NCI-H2029 treated with DMSO at 0.1 percent for 48 hours (cell line): ENCODE measurements at places on chromosomes 5 and 9.

GRCh38 chr5:148176480-148176879, 8.1 kb downstream of the SPINK14 start:
- no peak for DNase-seq

GRCh38 chr5:54793468-54794134, 191.8 kb downstream of the ESM1 start:
- no peak for DNase-seq

DNA sequence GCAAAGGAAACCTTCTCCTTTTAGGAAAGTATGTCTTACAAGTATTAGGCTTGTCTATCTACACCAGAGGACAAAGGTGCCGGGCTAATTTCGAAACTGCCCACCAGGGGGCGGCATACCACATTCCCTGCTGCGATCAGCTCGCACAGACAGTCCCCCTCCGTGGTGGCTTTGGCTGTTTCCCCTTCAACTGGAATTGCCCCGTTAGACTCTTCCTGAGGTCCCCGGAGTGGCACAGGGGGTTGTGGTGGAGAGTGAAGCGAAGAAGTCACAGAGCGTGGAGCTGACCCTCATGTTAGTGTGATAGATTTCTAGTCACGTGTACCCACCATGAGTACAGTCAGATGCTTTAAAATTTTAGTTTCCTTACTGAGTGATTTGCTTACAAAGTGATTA, 17.5 kb downstream of the PTTG1 start:
- peak; percentile 55 for DNase-seq

GRCh38 chr9:128428644-128429512, 8.2 kb downstream of the CERCAM start:
- no peak for DNase-seq

- DNase-seq = no peak
Observed at GRCh38 chr5:92554447-92555085, 1026.5 kb downstream of the NR2F1-AS1 start.

GRCh38 chr9:111356481-111357244, 26.6 kb upstream of the OR2K2 start:
- DNase-seq = no peak

GRCh38 chr9:36748322-36748899, 175.7 kb downstream of the MELK start:
- DNase-seq = no peak

DNA sequence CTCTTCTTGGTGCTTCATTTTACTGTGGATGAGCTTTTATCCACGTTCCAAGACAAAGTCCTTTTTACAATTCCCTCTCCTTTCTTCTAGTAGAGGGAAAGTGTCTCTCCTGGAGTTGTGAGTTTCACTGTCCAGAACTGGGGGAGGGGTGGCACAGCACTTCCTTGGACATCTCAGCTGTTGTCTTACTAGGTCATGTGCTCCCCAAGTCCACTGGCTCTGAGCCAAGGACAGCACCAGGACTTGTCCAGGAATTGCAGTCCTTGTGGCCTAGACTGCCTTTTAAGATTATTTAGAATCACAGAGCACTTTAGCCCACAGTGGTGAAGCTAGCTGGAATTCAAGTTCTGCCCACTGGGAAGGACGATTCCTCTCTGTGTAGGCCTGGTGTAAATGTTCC, 700.2 kb upstream of the PTPRD start:
- no peak for DNase-seq

GRCh38 chr5:158707534-158707933, 392.2 kb downstream of the EBF1 start:
- DNase-seq = no peak

DNA sequence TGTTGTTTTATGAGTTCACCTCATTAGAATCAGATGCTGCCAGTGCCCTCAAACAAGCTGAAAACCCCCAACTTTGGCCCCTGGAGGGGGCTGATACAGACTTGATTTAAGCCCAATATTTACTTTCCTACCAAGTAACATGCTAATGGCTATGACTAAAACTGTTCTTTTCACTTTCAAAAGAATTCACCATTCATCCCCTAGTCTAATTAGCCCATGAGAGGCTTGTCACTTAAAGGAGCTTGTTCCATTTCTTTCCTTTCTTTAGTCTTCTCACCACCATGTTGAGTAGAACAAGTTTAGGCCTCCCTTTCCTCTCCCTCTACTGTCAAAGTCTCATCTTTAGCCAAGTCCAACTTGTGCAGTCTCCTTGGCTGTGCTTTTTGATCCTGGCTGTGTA, 50.4 kb downstream of the EPB41L4B start:
- DNase-seq = no peak

- no peak for DNase-seq
Observed at GRCh38 chr5:133554279-133554678, 58.1 kb downstream of the FSTL4 start.

DNA sequence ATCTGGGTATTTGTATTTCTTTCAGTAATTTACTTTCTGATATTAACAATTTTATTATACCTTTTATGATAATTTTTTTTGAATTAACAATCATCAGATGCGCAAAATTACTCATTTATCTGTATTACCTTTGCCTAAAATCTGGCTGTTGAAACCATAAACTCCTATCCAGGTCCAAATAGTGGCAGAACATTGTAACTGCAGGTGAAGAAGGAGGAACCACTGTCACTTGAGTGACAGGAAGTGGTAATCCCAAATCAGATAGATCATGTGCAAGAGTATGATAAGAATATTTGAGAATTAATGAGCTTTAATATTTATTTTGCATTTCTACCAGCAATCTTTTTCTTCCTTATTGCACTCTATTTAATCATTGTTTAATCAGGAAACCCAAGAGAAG, 139.3 kb upstream of the TLE4 start:
- DNase-seq = no peak

- DNase-seq = no peak
Observed at GRCh38 chr9:122562134-122562760, 9.3 kb downstream of the OR1N2 start.

- no peak for DNase-seq
Observed at GRCh38 chr5:124935065-124935464, 188.6 kb upstream of the ZNF608 start.

DNA sequence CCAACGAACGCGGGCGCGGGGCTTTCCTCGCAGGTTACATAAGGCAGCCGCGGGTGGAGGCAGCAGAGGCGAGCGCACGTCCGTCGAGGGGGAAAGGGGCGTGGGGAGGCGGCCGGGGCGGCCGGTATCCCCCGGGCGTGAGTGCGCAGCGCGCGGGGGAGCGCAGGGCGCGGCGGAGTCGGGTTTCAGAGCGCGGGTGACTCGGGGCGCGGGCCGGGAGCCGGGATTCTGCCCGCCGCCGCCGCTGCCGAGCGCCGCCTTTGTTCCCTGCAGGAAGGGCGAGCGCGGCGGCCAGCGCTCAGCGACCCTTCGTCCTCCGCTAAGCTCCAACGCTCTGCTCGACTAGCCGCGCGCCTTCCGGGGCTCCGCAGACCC, at the start of gene COL15A1:
Gene COL15A1 (plus strand): TSS at position 226 of the 375 bp plus-strand sequence. CDS start 155 bp downstream, outside the sequence.
- DNase-seq = no peak

- DNase-seq = no peak
Observed at GRCh38 chr9:16960084-16960483, 89.6 kb upstream of the BNC2 start.

GRCh38 chr9:106883030-106883429, 20.1 kb downstream of the ZNF462 start:
- no peak for DNase-seq

GRCh38 chr5:80139466-80139972, 104.4 kb downstream of the THBS4 start:
- DNase-seq = no peak

DNA sequence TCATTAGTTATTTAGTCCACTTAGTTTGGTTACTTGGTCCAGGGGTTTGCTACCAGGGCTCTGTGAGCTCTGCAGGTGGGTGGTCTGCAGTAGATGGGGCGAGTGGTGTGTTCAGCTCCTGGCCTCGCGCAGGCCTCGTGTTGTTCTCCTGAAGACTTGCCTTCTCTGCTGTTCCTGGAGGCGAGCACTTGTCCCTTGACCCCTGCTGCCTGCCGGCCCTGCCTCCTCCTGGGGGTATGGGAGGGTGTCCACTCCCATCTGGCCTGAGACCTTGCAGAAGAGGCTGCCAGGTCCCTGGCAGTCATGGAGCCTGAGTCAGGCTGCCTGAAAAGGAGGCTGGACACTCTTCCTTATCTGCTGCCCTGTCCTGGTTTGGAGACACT, 137.0 kb downstream of the CACNA1B start:
- DNase-seq = no peak

- DNase-seq = no peak
Observed at GRCh38 chr9:70040376-70040903, 3.2 kb upstream of the MAMDC2 start.

GRCh38 chr5:155258161-155258560, 244.6 kb downstream of the KIF4B start:
- no peak for DNase-seq

GRCh38 chr5:74199005-74199404, 441.5 kb downstream of the ENC1 start:
- DNase-seq = no peak

DNA sequence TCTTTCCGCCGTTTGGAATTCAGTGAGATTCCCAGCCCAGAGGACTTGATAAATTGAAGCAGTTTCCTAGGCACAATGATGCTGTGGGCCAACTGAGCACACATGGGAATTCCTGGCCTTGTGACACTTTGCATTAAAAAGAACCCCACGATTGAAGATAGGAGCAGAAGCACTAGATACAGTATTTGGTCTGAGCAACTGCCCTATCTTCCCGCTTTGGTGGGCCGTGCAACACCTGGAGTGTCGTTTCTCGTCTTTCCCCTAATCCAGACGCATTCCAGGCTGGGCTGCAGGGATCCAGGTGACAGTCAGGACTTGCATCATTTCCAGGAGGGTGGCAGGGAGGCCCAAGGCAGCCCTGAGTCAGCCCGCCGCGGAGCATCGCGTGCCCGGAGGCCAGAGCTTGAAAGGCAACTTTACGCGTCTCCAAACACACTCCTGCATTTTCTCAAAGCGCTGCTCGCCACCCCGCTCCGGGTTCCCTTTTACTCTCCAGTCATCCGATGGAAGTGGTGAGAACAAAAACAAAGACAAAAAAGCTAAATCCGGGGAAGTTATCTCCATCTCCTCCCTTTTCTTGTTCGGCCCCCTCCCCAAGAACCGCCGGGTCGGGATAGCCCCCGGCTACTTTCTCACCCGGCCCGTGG, 753 bp upstream of the STC2 start:
- no peak for DNase-seq

GRCh38 chr5:25891691-25892090, 1146.7 kb downstream of the CDH9 start:
- DNase-seq = no peak

DNA sequence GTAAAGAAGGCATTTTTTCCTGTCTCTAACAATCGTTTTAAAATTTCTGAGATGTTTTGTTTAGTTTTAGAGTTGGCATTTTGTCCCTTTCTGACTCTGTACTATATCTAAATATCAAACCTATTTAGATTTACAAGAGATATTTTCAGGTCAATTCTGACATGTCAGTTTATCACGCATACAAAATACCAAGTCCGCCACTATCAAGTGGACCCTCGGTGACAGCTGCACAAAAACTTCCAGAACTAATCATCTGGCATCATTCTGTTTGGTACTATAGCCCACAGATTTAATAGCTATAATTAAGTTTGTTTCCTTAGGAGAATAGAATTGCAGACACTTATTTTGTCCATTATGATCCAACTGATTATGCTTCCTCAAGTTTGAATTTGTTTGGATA, 1278.2 kb downstream of the CDH12 start:
- DNase-seq = no peak

GRCh38 chr5:74889523-74890105, 23.4 kb upstream of the FAM169A start:
- no peak for DNase-seq

- DNase-seq = peak; percentile 54
Observed at GRCh38 chr5:7629561-7629960, 221.4 kb downstream of the CFAP90 start.

DNA sequence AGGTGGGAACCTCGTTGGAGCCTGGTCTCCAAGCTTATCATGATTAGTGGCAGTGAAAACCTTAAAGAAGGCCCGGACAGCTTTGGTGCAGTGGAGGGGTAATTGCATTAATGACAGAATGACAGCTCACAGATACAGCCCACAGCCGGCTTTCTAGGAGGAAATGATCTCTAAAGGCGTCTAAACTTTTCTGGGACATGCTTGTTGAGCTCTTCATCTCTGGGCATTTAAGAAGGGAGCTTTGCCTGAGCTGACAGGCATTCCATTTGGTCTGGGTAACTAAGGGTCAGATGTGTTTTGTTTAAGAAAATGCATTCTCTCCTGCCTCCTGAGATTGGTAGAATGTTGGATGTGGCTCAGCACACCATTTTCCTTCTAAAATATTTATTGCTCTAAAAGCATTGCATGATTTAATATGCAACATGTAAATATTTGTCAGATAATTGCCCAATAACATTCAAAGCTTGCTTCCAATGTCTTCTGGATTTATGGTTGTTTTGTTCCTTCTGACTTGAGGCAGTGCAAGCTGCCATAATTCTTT, 4.0 kb downstream of the ANKRD33B start:
- DNase-seq = no peak

DNA sequence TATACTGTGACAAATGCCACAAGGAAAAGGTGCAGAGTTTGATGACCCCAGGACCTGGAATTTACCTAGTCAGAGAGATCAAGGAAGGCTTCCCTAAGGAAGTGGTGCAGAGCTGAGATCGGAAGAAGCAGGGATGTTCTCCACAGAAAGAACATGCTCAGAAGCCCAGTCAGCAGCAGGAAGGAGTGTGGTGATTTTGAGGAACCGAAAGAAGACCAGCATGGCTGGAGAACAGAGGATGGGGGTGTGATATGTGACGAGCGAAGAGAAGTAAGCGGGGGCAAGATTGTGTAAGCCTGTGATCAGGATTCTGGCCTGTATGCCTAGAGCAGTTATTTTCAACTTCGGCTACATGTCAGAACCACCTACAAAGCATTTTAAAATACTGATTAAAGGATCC, 18.7 kb upstream of the PIK3R1 start:
- no peak for DNase-seq

- DNase-seq = no peak
Observed at GRCh38 chr9:15355669-15356068, 48.7 kb upstream of the TTC39B start.

GRCh38 chr5:14351086-14351661, 208.0 kb downstream of the TRIO start:
- no peak for DNase-seq

DNA sequence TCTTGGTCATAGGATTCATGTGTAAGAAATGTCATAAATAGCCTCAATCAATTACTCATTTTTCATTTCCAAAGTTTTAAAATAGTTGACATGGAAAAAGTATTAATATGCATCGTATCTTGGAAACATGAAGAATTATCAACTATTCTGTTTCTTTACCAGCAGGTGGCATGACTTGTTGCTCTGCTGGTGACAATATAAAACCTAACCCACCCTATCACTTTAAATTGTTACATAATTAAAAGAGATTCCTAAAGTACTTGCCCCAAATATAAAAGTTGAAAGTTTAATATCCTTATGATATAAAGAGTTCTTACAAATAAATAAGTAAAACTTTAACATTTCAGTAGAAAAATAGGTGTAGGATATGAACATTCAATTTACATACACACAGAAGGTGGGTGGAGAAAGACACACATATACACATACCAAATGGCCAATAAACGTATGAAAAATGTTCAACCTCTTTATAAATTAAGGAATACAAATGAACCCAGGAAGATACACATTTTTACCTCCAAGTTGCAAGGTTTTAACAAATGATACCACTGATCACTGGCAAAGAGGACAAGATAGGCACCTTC, 30.6 kb downstream of the MAP1B start:
- DNase-seq = no peak
